ENCODE measurements at places on chromosomes 5 and 9.

DNA sequence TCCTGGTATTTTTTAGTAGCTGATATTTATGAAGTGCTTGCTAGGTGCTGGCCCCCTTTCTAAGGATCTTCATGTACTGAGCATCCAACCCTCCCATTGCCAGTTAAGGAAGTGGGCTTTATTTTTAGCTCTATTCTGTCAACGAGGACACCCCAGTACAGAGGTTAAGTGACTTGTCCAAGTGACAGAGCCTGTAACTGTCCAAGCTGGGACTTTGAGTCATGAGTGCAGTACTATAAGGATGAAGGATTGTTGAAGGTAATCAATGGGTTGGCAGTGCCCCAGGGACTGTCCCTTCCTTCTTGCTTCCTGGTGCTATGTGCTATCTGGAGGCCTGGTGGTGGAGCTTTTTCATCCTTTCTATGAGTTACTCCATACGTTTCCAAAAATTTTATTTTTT, 18.0 kb upstream of the FABP6 start:
- DNase-seq, result no peak

- no peak for DNase-seq
Measured at GRCh38 chr5:149288436-149288835, 16.8 kb downstream of the AFAP1L1 start.

- no peak for DNase-seq
Measured at GRCh38 chr5:121009058-121009457, 545.0 kb downstream of the PRR16 start.

DNA sequence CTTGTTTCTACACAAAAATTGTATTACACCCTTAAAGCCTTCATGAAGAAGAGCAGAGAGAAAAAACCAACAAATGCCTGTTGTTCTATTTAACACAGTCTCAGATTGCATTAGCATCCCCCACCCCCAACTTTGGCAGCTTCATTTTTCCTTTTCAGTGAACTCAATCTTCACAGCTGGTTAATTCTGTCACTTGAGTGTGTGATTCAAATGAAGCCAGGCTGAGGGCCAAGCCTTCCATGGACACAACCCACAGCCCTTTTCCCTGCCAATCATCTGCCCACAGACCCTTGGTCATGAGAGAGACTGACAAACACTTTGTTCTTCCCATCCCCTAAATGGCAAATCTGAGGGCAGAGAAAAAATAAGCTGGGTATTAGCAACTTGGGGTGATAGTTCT, 217.5 kb upstream of the NMUR2 start:
- no peak for DNase-seq

- DNase-seq, result no peak
Measured at GRCh38 chr9:16171911-16172310, 619.1 kb downstream of the CCDC171 start.

- no peak for DNase-seq
Measured at GRCh38 chr9:136243631-136244030, 2.0 kb downstream of the QSOX2 start.

GRCh38 chr9:121581786-121582600, 69.4 kb upstream of the DAB2IP start:
- no peak for DNase-seq

DNA sequence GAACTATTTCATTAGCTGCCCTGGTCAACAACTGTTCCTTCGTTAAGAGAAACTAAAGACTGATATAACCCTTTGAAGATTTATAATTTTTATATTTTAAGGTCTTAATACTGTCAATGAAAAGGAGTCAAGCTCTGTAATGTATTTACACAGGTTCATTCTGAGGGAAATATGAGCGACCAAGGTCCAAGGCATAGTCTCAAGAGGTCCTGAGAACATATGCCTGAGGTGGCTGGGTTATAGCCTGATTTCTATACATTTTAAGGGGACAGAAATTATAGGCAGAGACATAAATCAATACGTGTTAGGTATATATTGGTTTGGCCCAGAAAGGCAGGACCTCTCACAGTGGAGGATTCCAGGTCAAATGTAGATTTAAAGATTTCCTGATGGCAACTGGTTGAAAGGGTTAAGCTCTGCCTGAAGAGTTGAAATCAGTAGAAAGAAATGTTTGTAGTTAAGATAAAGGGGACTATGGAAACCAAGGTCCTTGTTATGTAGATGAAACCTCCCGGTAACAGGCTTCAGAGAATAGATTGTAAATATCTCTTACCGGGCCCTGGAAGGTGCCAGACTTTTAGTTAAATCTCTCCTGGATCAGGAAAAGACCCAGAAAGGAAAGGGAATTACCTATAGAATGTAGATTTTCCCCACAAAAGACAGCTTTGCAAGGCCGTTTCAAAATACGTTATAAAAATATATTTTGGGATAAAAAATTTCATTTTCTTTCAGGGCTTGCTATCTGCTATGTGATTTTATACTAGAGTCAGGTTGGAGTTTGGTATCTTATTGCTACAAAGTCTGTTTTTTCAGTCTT, 107.3 kb upstream of the PRLR start:
- no peak for DNase-seq

GRCh38 chr5:156103155-156103885, 223.6 kb upstream of the SGCD start:
- DNase-seq, result no peak

DNA sequence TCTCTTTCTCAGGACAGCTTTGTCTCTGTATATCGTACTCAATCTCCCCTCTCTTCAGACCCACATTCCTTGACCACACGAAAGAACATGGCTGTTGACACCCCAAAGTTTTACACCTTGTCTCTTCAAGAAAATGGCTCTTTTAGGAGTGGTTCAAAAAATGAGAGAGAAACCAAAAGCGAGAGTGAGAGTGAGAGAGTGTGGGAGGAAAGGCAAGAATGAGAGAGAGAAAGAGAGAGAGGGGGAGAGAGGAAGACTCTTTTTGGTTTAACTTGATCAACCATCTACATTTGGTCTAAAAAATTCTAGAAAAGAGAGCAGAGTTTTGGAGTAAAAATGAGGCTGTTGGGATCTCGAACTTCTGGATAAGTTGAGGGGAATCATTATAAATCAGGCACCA, 581.8 kb upstream of the WWC1 start:
- DNase-seq, result no peak

GRCh38 chr5:93578813-93579691, 2.0 kb downstream of the NR2F1-AS1 start:
- no peak for DNase-seq

GRCh38 chr5:8114597-8115266, 245.8 kb downstream of the MTRR start:
- DNase-seq, result no peak

DNA sequence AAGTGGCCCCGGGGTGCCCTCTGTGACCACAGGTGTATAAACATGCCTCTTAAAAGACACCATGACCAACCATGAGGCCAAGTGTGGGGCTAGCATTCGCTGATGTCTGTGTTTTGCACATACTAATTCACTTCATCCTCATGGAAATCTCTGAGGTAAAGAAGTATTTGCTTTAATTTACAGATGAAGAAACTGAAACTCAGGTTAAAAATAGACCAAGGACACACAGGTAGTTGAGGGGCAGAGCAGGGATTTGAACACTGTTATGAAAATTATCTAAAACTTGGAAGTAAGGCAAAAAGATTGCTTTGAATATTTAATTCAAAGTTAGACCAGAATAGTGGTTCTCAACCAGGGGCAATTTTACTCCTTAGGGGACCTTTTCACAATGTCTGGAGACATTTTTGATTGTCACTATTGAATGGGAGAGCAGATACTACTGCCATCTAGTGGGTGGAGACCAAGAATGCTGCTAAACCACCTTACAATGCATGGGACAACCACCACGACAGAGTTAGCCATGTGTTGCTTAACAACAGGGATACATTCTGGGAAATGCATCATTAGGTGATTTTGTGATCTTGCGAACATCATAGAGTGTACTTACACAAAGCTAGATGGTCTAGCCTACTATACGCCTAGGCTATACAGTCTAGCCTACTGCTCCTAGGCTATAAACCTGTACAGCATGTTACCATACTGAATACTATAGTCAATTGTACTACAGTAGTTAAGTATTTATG, 8.0 kb upstream of the FXN start:
- DNase-seq, result peak; percentile 0

DNA sequence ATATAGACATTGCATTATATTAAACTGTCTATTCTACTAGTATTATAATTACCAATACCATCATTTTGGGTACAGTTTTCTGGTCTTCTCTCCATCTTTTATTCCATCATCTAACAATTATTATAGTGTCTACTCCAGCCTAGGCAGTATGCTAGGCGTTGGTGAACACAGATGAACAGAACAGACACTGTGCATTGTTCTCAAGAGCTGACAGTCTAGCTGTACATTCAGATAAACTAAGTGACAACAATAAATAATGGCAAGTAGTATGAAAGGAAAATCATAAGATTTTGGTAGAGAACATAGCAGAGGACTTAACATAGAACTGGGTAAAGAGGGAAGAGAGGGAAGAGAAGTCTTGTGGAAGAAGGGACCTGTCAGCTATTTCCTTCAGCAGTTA, 12.5 kb upstream of the SGCD start:
- DNase-seq, result no peak

GRCh38 chr5:115430374-115430773, 114.2 kb downstream of the FEM1C start:
- no peak for DNase-seq

DNA sequence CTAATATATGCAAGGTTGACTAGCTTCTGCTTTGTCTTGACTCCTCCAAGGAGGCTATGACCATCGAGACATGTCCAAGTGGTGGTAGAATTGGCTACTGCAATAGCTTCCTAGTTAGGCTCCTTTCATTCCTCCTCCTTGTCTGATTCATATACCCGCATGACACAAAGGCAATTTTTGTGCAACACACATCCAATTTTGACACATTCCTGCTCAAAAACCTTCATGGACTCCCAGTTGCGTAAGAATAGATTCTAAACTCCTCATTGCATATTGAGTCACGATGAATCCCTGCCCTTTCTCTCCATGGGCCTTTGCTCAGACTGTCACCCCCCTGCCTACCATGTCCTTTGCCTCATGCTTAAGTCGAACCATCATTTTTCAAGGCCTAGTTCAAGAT, 344.5 kb downstream of the ACTL7B start:
- no peak for DNase-seq

DNA sequence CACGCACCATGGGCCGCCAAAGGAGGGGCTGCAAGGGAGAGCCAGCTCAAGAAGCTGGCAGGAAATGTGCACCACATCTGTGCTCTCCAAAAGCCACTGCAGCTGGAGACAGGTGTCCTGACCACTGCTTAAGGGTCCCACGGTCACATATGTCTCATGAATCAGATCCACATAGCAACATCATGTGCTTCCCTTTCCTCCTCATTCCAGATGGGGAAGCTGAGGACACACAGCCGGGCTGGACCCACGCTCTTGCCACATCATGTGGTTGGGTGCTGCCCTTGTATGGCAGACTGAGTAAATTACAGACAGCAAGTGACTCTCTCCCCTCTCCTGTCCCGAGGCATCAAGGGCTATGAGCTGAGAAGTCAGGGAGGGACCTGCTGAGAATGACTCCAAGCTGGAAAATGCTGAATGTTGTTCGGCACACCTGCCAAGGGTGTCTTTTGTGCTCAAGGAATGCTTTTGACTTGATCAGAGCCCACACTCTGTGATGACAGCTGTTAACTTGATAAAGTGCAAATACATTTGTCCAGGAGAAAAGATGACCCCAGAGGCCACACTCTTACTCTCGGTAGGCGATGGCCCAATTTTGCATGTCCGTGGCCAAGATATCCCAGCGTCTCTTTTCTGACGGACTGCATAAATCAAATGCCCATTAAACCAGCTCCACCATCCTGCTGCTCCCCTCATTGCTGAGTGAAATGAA, 58.2 kb downstream of the NSUN2 start:
- no peak for DNase-seq

DNA sequence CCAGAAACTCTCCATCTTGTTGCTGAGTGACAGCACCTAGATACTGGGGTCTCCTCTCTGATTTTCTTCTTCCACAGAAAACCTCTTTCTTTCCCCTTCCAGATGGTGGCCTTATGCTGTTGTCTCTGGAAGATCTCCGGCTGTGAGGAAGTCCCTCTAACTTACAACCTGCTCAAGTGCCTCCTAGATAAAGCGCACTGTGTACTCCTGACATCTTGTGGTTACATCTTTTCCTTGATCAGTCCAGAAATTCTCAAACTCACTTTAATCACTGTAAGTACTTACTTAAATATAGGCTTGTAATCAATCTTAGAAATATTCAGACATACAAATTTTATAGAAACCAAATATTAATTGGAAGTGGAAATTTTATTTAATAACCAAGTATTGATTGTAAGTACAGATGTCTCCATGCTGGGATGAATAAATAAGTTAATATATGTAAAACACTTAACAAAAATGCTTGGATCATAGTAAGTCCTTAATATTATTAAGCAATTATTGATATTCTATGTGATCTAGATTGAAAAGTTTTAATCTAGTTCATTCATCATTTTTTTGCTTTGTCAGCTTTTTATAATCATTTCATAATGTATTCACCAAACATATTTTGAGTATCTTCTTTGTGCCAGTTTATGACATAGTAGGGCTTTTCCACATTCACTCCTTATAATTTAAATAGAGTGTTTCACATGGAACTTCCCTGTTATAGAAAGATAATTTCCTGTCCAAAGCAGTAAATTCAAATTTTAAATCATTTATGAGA, 1381.4 kb upstream of the CDH6 start:
- no peak for DNase-seq

DNA sequence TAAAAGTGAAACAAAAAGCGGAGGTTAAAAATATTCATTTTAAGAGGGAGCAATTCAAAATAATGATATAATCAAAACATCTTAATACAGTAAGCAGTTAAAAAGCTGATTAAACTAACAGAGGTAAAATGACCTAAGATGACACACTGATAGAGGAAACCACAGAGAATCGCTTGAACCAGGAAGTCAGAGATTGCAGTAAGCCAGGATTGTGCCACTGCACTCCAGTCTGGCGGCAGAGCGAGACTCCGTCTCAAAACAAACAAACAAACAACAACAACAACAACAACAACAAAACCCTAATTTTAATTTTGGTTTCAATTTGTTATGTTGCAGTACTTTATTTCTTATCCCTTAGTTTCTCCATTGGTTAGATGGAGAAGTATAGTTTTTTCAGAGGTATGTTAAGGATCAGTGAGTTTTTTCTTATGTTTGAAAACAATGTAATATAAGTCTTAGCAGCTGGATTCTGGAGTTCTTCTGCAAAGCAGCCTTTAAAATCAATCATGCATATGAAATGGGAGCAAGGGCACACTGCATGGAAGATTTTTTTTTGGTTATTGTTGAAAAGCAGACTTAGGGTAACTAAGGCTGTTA, 58.5 kb downstream of the MLANA start:
- DNase-seq, result no peak

GRCh38 chr9:2425676-2426075, 195.9 kb upstream of the VLDLR start:
- no peak for DNase-seq

All from NCI-H1417 treated with DMSO at 0.1 percent for 48 hours (cell line).